Activated CD4-positive, alpha-beta T cell treated with anti-CD3 and anti-CD28 coated beads, Interleukin-2, amount 10 ng/mL, durations not matched to agents 24 days and 14 days (primary cell): ENCODE measurements at places on chromosomes 3 and 15. TPM values are rescaled to one million over a fixed set of nuclear protein-coding genes. Genes with fewer than 3 reads are reported as not detected.

The ROPN1 gene
- not detected in 2 replicates for total RNA-seq

The ANKRD63 gene
- total RNA-seq = not detected in 2 replicates

The PRSS50 gene
- total RNA-seq = not detected in 2 replicates

The DUOX2 gene
- total RNA-seq = 0.05 TPM in 1 of 2 replicates, not detected in the other

The IFT57 gene
- 25.2 and 26.6 TPM in 2 replicates for total RNA-seq

The NECTIN3 gene
- total RNA-seq = 3.0 and 4.4 TPM in 2 replicates

The SPTBN5 gene
- total RNA-seq = 0.64 and 0.65 TPM in 2 replicates

The ALDH1A2 gene
- 0.37 and 0.57 TPM in 2 replicates for total RNA-seq

The SCN11A gene
- not detected in 2 replicates for total RNA-seq

The GRAMD1C gene
- not detected in 2 replicates for total RNA-seq

The SLC28A1 gene
- total RNA-seq = not detected in 2 replicates

The FGF12 gene
- total RNA-seq = not detected in 2 replicates

The ARHGEF26 gene
- total RNA-seq = 0.09 and 0.12 TPM in 2 replicates

The ITGA11 gene
- total RNA-seq = 2.1 and 3.1 TPM in 2 replicates

The MAP1A gene
- total RNA-seq = 2.0 and 2.1 TPM in 2 replicates

The TGM5 gene
- total RNA-seq = 0.07 TPM in 1 of 2 replicates, not detected in the other

The CHL1 gene
- total RNA-seq = not detected in 2 replicates

The P3H2 gene
- total RNA-seq = not detected in 2 replicates

The SPATA12 gene
- total RNA-seq = not detected in 2 replicates

The RASL12 gene
- not detected in 2 replicates for total RNA-seq

The EPHB3 gene
- 0.05 TPM in 1 of 2 replicates, not detected in the other for total RNA-seq

The MST1R gene
- total RNA-seq = 1.0 and 1.5 TPM in 2 replicates

The CCDC191 gene
- total RNA-seq = 0.66 and 1.7 TPM in 2 replicates

The HDC gene
- 2.7 and 3.1 TPM in 2 replicates for total RNA-seq

The TMEM212 gene
- not detected in 2 replicates for total RNA-seq

The DHFR2 gene
- total RNA-seq = 10.0 and 11.3 TPM in 2 replicates

The ARHGEF3 gene
- 52.7 and 54.4 TPM in 2 replicates for total RNA-seq

The CCDC13 gene
- 0.16 TPM in 1 of 2 replicates, not detected in the other for total RNA-seq

The CHDH gene
- total RNA-seq = 0.62 and 0.75 TPM in 2 replicates

The PCLAF gene
- 67.6 and 81.9 TPM in 2 replicates for total RNA-seq

The DNAH12 gene
- not detected in 2 replicates for total RNA-seq
